ENCODE measurements at places on chromosomes 16 and 17.

DNA sequence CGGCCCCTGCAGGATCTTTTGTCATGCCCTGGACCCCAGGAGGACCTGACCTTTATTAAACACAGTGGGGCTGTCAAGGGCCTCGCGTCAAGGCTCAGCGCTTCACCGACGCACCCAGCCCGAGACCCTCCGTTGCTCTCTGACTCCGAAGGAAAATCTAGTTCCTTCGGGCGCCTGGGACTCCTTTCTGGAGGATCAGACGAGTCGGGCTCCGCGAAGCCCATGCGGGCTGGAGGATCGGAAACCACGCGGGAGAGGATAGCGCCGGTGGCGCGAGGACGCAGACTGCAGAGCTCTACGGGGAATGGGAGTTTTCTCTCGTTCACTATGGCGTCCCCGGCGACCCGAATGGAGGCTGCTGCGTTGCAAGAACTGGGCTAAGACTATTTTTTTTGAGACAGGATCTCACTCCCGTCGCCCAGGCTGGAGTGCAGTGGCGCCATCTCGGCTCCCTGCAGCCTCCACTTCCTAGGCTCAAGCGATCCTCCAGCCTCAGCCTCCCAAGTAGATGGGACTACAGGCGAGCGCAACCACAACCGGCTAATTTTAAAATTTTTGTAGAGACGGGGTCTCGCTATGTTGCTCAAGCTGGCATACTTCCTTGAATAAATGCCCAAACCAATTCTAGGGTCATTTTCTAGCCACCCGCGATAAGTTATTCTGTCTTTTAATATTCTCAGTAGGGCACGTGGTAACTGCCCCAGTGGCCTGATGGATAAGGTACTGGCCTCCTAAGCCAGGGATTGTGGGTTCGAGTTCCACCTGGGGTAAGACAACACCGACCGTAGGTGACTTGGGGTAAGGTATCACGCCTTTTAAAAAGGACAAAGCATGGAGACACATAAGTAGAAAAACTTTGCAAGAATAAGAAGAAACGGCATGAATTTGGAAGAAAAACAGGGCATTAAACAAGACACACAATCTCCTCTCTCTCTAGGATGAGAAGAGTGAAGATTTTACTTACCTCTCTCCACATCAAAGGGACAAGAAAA, 5.5 kb downstream of the OR1F1 start:
- no peak for ATAC-seq

DNA sequence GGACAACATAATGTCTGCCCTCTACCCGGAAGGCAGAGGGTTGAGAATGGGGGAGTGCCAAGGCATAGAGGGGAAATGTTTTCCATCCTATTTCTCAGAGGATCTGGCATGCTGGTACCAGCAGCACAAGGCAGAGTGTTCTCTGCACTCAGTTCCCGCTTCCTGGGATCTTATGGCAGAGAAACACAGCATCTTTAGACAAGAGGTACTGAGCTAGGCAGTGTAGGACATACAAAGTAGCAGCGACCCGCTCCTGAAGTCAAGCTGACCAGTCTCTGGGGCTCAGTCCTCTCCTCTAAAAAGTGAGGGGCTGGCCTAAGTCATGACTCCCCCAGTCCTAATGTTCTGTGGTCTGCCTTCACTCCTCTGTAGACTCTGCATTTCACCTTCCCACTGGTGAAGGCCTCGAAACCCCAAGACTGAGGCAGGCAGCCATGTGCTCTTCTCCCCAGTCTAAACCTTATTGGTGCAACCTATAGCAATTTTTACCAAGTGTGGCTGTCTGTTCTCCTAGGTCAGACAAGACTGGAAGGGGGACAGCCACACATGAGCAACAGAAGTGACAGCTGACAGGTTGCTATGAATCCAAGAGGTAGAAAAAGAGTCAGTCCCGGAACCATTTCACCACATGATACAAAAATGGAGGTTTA, 11.3 kb upstream of the TSPOAP1 start:
- ATAC-seq, result no peak

DNA sequence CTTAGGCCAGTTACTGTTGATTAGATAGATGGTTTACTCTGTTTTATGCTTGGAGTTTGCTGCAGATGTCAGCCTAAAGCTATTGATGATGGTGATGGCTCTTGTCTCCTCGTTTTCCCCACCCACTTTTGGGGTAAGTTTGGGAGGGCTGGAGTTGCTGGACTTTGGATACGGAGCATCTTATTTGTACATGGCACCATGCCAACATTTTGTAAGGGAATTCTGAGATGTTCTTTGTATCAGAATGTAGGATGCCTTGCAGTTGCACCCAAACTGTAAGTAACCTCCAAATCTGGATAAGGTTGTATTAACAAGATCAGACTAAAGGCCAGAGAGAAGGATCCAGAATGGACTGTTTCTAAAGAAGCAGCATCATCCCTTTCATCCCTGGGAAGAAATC, 551.9 kb upstream of the ZFHX3 start:
- ATAC-seq, result no peak

DNA sequence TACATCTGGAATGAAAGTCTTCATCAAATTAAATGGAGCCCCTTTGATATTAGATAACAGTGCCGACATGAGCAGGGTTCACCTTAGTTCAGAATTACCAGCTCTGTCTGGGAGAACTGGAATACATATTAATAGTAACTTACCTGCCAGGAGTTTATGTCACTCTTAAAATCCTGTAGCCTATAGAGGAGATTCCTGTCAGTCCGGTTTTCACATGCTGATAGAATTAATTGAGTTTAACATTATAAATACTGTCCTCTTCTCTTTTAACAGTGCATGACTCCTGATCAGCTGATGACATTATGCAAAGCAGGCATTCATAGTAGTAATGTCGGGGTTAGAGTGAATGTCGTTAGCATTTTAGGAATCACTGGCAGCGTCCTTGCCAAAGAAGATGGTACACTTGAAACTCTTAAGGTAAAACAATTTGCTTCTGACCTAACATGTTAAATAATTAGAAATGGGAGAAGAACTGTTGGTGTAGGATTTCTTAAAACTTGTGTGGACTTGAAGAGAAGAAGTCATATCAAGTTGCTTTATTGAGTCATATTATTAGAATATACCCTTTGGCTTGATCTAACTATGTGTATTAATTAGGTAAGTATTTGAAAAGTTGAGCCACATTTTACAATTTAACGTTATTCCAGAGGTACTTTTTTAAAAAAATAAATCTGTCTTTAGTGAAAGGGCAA, 34.3 kb downstream of the HEATR3 start:
- ATAC-seq, result no peak

- no peak for ATAC-seq
These were observed 94.3 kb downstream of the SSH2 start for GRCh38 chr17:29835435-29836351.

DNA sequence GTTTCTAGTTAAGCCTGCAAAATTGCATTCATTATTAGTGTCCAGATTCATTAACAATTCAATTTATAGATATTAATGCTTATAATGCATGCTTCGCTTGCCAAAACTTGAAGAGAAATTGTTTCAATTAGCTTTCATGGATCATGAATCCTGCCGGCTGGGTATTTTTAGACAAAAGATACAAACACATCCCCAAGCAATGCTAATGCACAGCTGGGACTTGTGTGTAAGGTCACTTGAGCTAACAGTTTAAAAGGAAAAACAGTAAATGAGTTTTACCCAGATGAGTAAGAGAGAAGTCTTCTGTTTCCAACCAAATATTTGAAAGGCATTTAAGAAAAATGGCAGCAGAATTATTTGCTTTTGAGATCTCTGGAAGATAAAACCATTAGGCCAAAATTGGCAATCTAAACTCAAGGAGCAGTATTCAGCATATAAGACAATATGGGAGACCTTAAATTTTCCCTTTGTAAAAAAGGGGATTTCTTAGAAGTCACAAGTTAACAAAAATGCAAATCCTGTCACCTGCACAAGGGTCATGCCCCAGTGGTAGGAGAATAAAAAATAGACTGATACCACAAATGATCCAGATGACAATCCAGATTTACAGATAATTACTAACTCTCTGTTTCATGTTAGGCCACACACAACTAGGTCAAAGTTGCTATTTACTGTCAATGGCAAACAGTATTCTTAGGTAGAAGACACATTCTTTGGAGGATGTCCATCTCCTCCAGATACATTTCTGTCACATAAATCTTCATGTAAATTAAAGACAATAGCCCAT, 418.4 kb upstream of the PMFBP1 start:
- no peak for ATAC-seq

DNA sequence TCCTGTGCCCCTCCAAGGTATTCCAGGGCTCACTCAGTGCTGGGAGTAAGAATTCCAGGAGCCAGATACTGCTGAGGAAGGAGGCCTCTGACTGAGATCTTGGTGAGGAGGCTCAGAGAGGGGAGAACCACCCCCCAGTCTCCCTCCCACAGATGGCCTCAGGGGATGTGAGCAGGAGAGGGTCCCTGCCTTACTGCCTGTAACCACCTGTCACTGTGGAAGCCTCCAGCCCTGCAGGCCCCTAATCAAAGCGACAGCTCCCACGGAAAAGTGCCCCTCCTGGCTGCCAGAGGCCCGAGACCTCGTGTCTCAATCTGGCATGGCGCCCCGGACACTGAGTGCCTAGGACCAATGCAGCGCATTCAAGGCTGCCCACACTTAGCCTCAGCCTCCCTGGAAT, 7.7 kb upstream of the C17orf113 start:
- ATAC-seq, result no peak

DNA sequence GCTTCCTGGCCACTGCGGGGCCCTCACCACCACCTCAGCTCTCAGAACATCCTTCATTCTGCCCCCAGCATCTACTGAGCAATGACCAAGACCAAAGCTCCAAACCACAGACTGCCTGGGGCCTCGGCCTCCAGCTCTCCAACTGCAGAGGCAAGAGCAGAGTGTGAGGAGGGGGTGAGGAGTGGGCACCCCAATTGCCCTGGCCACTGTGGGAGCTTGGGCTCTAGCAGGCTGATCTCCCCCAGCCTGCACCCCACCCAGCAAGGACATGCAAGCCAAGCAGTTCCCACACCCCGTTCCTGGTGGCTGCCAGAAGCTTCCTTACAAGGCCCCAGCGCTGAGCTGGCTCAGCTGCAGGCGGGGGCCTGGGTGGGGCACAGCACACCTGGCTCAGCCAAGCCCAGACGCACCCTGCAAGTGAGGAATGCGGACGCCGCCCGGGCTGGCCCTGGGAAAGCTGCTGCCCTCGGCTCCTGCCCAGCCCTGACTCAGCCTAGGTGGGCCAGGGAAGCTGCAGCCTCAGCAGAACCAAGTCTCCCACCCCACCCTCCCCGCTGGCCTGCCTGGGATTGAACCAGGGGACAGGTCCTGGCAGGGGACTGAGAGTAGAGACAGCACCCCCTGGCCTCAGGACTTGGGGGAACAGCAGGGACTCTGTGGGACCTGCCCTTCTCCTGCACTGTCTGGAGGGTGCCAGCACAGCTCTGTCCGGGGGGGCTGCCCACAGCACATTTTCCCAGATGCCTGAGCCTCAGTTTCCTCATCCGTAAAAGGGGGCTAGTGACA, 29.7 kb upstream of the KRT17 start:
- no peak for ATAC-seq

DNA sequence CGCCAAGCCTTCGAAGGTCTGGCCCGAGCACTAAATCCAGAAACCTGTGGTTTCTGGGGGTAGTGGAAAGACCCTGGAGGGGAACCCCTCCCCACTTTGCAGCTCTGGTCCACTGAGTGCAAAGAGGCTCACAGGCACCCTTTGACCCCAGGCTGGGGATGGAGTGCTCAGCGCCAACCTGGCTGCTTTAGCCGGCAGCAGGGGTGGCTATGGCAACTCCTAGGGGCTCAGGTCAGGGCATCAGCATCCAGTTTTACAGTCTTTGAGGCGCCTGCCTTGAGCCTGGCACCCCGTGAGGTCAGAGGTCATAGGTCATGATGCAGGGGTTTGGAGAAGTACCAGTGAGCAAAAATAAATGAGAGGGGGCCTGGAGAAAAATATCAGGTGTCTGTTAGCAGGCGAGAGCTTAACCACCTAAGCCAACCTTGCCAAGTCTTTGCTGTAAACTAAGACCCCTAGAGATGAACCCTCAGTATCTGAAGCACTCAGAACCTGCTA, 17.9 kb downstream of the CA7 start:
- ATAC-seq, result no peak

- ATAC-seq, result no peak
These were observed 16.0 kb upstream of the SP6 start for GRCh38 chr17:47866941-47867340.

- no peak for ATAC-seq
These were observed 339.4 kb downstream of the FOXL1 start for GRCh38 chr16:86917471-86918365.

DNA sequence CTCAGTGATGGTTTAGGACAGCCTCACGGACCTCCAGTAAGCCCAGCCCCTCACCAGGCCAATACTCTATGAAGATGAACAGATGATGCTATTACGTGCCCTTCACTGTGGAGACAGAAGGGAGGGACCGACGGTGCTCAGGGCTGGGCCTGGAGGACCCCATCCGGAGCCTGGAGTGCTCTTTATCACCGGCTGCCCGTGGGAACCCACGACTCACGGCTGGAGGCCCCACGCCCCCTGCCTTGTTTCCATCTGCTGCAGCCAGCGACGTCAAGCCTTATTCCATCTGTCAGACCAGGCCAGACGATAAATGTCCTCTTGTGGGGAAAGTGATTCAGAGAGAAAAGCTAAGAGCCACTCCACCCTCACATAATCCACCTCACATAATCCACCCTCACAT, 4.0 kb upstream of the TIMM22 start:
- ATAC-seq, result no peak

DNA sequence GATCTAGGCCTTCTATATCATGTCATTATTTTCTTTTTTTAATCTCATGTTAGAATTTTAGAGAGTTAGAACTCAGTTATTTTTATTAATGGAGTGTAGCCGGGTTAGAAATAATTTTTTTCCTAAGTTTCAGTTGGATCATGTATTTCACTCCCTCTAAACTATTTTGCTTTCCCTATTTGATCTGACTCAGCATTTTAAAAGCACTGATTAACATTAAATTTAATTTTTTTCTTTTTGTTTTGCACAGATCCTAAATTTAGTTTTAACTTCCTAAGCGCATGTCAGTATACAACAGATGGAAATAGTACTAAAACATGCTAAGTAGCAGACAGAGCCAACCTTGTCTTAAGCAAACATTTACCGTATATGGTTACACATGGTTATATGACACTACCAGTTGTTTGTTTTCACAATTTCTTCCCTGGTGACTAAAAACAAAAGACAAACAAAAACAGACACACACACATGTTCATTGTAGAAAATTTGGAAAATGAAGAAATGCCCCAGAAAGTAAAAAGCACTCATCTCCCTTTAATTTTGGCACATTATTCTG, 33.6 kb upstream of the RAB11FIP4 start:
- no peak for ATAC-seq

GRCh38 chr16:48231727-48232492, 12.2 kb upstream of the LONP2 start:
- ATAC-seq, result no peak

GRCh38 chr17:17077861-17078732, 35.8 kb downstream of the MPRIP start:
- no peak for ATAC-seq

Data from motor neuron (in vitro differentiated cells).